Stimulated activated CD4-positive, alpha-beta T cell treated with anti-CD3 and anti-CD28 coated beads, Interleukin-12 subunit alpha, Interleukin-12 subunit beta, amount 100 ng/mL, for 24 hours (primary cell): ENCODE measurements at places on chromosomes 5 and 9.

- DNase-seq, result no peak
Measured at GRCh38 chr5:180548563-180548962, 42.7 kb downstream of the SCGB3A1 start.

GRCh38 chr5:93676704-93677103 lies 64.7 kb downstream of the POU5F2 start:
- DNase-seq, result no peak

- no peak for DNase-seq
Measured at GRCh38 chr9:35793461-35793860, 2.1 kb downstream of the NPR2 start.

DNA sequence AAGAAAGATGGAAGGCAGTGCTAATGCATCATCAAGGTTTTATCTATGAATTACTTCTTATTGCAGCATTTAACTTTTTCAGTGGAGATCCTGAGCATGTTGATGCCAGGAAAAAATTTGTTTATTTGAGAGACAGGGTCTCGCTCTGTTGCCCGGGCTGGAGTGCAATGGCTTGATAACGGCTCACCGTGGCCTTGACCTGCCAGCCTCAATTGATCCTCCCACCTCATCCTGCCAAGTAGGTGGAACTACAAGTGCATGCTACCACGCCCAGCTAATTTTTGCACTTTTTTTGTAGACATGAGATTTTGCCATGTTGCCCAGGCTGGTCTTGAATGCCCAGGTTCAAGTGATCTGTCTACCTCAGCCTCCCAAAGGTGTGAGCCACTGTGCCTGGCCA lies 47.2 kb downstream of the AOPEP start:
- no peak for DNase-seq

GRCh38 chr5:155833287-155833686 lies 493.7 kb upstream of the SGCD start:
- DNase-seq, result no peak

DNA sequence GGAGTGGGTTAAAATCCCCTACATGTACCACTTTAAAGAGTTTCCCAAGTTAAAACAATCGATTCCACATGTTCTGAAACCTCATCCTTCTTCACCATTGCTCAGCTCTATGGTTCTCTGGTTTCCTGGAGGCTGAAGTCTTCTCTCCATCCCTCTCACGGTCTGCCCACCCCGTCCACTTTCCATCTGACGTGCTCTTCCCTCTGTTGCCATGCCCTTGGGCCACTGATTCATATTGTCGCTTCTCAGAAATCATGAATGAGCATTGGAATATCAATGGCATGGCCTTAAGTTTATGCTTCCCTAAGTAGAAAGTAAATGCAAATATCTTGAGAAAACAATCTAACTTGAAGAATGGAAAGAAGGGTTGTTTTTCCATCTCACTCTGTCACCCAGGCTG lies 30.9 kb downstream of the GDNF start:
- no peak for DNase-seq

DNA sequence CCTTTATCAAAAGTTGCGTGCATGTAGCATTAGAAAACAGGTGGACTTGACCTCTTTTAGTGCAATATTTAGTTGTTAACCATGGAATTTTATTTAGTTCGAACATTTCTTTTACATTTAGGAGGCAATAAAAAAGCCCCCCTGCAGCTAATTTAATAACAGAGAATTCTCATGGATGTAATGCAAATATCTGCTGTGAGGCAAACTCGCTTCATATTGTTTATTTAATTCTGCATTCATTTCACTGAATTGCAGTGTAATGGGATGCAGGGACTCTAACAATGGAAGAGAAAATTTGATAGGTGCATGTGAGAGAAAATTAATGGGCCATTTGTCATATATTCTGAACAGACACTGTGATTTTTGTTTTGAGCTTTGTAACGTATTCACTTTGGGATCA lies 205.1 kb upstream of the CHD1 start:
- DNase-seq, result no peak

GRCh38 chr9:127927201-127927987 lies 3.2 kb downstream of the PIP5KL1 start:
- no peak for DNase-seq

- peak; percentile 32 for DNase-seq
Measured at GRCh38 chr5:138354926-138355378, 2.5 kb downstream of the KDM3B start.

DNA sequence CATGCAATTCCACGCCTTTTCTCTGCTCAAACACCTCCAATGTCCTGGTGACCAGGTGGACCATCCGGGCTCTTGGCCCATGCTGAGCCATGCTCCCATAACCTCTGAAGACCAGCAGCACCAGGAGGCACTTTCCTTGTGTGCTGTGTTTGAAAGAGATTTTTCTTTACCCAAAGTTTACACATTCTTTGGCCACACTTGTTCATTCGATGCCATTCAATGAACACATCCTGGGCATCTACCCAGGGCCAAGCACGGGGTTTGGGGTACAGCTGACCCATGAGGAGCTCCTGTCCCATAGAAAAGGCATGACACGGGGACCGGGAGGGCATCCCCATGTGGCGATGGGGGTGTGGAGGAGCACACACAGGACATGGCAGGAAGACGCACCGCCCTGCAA lies 77.1 kb upstream of the IRX1 start:
- no peak for DNase-seq

GRCh38 chr9:16530669-16531642 lies 339.5 kb downstream of the BNC2 start:
- DNase-seq, result no peak

DNA sequence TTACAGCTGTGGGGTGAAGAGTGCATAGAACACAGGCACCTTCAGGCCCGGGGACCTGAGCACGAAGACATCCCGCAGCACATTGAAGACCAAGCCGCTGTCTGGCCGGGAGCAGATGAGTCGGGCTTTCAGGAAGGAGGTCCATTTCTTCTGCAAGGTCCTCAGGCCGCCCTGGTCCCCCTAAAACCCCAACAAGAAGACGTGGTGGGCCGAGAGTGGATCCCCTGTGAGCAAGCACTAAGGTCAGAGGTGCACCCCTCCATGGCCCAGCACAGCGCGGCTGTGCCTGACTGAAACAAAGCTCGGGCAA lies 70.5 kb downstream of the SECISBP2 start:
- no peak for DNase-seq

GRCh38 chr5:82374637-82375036 lies 96.5 kb upstream of the RPS23 start:
- DNase-seq, result no peak

- DNase-seq, result no peak
Measured at GRCh38 chr5:142275496-142275895, 49.3 kb downstream of the SPRY4 start.

- no peak for DNase-seq
Measured at GRCh38 chr5:74378464-74378863, 262.1 kb downstream of the ENC1 start.

- DNase-seq, result no peak
Measured at GRCh38 chr5:151592855-151593408, 1.8 kb upstream of the FAT2 start.

- no peak for DNase-seq
Measured at GRCh38 chr5:159094745-159095144, 5.0 kb downstream of the EBF1 start.

DNA sequence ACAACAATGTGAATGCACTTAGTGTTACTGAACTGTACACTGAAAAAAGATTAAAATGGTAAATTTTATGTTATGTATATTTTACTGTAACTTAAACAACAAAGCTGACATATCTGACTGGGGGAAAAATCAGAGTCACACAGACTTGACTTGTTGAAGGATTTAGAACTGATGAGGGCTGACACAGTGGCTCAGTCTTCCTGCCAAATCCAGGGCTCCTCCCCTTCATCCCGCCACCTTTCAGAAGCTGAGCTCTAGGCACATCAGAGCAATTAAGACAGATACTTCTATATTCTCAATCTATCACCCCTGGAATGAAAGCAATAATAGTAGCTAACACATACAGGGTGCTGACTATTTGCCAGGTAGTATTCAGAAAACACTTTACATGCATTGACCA lies 27.7 kb upstream of the TAS2R1 start:
- no peak for DNase-seq

- DNase-seq, result no peak
Measured at GRCh38 chr9:91207729-91208418, 153.8 kb downstream of the AUH start.

DNA sequence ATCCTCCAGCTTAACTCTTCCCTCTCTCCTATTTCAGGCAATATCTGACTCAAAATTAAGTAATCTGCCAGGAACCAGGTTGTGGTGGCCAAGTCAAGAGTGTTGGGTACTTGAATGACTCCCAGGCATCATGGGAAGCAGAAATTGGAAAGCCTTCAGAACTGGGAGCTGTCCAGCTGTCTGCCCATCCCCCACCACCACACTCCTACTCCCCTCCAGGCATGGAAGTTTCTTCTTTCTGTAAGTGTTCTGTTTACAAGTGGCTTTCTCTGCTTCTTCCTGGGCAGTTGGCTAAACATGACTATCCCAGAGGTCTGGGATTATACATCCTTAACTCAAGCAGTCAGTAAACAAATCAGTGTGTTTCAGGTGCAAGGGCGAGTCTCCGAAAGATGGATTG lies 14.6 kb upstream of the PBX3 start:
- no peak for DNase-seq

- peak; percentile 33 for DNase-seq
Measured at GRCh38 chr5:72018143-72018803, 89.0 kb upstream of the MAP1B start.

GRCh38 chr5:23316060-23316591 lies 191.3 kb upstream of the PRDM9 start:
- DNase-seq, result no peak

DNA sequence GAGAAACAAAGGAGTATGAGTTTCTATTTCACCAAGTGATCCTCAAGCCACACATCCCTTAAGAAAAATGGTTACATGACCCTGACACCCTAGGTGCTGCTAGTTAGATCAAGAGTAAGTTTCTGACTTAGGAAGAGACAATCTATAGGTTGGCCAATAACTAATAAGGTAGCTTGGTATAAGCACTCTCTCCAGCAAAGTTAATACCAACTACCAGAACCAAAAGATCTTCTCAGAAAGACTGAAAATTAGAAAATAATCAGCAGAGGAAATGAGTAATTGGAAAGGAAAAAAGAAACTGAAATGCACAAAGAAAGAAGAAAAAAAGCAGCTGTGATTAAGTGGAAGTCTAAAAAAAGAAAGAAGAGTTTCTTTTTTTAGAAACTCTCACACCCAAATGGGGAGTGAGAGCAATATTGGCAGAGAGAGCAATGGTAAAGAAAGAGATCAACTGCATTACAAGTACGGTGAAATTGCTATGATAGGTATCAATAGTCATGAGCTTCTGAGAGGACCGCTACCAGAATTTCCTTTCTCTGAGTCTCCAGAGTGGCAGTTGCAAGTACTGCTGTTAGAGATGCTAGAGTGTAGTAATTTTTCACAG lies 195.5 kb downstream of the TMEM167A start:
- no peak for DNase-seq

DNA sequence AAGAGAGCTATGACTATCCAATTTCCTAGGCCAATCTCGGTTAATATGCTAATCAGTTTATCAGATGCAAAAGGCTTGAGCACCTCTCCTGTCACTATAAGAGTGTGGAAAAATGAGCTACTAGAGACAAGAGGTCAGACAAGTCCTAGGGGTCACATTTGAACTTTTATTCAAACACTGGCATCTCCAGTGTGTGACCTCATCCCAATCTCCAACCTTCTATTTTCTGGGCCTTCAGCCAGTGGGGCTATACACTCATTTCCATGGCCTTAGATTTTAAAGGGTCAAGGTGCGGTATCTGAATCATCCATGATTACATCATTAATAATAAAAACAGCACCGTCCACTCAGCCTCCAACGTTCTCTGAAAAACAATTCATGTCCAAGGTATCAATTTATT lies 139.6 kb upstream of the LRRTM2 start:
- DNase-seq, result no peak

- no peak for DNase-seq
Measured at GRCh38 chr9:69254223-69254622, 70.8 kb upstream of the ENTREP1 start.

DNA sequence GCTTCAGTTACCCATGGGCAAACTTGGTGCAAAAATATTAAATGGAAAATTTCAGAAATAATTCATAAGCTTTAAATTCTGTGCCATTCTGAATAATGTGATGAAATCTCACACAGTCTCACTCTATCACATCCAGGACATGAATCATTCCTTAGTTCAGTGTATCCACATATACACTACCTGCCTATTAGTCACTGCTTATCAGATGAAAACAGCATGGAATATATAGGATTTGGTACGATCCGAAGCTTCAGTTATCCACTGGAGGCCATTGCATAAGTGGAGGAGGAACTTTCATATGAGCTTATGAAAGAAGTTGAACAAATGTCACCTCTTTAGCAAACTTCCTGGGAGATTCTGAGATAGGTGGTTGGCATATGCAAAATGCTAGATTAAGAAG lies 64.2 kb downstream of the GAPVD1 start:
- DNase-seq, result no peak

DNA sequence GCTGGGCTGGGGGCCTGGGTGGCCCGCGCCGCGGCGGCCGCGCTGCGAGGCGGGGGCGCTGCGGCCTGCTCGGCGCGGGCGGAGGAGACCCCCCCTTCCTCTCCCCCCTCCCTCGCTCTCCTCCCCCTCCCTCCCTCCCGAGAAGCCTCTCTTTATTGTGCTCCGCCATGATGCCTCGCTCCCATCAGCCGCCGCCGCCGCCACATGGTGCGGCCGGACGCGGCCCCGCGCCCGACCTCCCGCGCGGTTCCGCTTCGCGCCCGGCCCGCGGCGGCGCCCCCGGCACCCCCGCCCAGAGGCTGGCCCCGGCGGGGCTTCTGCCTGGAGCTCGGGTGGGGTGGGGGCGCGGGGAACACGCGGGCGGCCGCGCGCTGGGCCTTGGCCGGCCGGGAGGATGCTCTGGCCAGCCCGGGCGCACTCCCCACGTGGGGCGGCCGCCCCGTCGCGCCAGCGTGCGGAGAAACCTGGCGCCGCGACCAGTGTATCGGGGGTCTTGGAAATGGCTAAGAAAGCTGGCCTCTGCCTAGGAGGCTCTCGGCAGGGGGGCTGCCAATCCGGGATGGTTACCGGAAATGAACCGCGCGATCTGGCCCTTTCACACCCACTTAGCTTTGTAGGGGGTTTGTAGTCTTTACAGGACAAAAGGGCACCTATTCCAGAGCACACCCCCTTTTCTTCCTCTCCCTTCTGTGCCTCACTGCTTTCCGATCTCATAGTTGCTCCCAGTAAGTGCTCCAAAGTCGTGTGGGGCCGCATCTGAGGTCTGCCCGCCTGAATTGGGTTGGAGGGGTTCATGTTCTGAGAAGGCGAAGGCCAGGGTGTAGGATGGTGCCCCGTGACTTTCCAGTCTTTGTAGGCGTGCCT lies 1.0 kb downstream of the SET start:
- DNase-seq, result no peak

- no peak for DNase-seq
Measured at GRCh38 chr9:3960661-3961144, 339.2 kb downstream of the GLIS3 start.

- DNase-seq, result no peak
Measured at GRCh38 chr9:114053246-114054005, 24.7 kb downstream of the AMBP start.

DNA sequence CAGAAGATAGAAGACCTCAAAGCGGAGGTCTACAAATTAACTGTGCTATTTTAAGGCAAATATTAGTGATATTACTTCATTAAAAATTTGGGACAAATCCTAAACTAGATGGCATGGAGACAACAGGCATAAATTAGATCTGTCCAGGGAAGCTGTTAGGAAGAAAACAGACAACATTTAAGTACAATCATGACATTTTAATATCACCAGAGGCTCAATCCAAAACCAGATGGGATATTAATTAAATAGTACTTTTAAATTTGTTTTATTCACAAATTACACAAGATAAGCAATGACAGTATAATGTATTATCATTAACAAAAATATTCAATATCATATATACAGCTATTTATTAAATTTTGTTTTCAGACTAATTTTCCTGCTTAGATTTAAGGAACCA lies 161.1 kb downstream of the AP3B1 start:
- no peak for DNase-seq
